NCI-H460 (cell line): ENCODE measurements at places on chromosomes 12 and 14. TPM values are rescaled to one million over a fixed set of nuclear protein-coding genes. Genes with fewer than 3 reads are reported as not detected.

The AQP5 gene
- not detected in 2 replicates for total RNA-seq

DNA sequence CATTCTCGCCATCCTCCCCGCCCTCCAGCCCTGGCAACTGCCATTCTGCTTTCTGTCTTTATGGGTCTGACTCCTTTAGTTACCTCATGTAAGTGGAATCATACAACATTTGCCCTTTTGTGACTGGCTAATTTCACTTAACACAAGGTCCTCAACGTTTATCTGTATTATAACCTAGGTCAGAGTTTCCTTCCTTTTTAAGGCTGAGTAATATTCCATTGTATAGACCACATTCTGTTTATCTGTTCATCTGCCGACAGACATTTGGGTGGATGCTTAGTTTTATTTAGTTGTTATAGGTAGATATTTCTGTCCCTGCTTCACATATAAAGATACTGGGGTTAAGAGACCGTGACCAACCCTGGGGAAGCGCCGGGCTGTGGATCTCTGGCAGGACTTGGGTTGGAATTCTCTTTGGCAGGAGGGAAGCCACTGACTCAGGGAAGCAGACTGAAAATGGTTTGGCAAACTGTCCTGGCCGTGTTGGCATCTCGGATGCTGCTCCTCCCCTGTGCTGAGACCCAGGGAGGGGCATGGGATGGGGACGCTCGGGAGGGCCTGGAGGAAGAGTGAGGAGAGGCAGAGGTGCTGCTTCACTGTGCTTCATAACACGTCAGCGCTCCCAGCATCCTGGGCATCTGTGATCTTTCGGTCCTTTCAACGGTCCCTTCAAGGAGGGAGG is 38.9 kb downstream of the TEAD4 start:
- no peak for DNase-seq

GRCh38 chr12:42689699-42690098 is 100.2 kb upstream of the PRICKLE1 start:
- DNase-seq, result no peak

GRCh38 chr12:121955258-121956237 is 37.2 kb downstream of the CFAP251 start:
- DNase-seq, result no peak

DNA sequence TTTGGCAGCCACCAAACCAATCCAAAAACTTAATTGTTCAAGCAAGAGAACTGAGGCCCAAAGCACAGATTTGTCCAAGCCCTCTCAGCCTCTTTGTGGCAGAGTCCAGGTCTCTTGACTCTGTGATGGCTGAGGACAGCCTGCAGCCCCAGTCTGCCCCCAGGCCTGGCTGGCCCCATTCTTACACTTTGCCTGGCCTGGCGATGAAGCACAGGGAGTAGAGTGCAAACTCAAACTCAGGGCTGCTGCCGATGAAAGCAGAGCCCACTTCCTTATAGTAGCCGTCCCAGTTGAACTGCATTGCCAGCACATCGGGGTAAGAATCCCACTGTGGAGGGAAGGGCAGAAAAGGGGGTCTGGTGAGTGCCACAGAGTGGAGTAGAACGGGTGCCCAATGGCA is 5.6 kb upstream of the RPAP3 start:
- DNase-seq, result no peak

The TPH2 gene
- total RNA-seq, result not detected in 2 replicates

DNA sequence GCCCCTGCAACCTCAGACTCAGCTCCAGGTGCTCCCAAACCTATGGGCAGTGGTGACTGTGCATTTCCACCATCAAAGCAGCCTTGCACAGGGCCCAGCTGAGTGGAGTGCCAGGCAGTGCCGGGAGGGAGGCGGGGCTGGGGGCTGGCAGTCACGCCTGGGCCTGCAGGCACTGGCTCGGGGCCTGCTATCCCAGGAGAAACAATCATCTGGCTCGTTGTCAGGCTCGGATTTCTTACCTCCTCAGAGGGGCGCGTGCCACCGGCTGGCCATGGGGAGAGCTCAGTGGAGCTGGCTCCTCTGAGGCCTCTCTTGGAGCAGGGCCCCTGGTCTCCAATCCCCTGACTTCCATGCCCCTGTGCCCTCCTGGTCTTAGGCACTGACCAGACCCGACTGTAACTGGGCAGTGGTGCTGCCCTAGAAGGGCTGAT is 20.2 kb upstream of the PPP1R13B start:
- no peak for DNase-seq

The SLC39A2 gene
- not detected in 2 replicates for total RNA-seq

DNA sequence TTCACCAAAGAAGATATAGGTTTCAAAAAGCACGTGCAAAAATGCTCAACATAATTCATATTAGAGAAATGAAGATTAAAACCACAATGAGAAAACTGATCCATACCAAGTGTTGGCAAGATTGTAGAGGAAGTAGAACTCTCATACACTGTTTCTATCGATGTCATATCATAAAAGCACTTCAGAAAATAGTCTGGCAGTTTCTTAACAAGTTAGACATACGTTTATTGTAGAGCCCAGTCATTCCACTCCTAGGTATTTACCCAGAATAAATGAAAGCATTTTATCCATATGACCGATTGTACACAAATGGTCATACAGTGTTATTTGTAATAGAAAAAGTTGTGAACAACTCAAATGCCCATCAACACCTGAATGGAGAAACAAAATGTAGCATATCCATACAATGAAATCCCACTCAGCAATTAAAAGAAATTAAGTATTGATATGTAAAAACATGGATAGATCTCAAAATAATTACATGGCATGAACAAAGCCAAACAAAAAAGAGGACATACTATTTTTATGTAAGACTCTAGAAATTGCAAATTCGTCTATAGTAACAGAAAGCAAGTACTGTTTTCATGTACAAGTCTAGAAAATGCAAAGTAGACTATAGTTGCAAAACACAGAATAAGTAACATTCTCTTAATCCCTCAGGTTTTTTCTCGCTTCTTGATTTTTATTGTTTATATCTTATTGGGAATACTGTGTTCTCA is 41.0 kb downstream of the USP15 start:
- no peak for DNase-seq

DNA sequence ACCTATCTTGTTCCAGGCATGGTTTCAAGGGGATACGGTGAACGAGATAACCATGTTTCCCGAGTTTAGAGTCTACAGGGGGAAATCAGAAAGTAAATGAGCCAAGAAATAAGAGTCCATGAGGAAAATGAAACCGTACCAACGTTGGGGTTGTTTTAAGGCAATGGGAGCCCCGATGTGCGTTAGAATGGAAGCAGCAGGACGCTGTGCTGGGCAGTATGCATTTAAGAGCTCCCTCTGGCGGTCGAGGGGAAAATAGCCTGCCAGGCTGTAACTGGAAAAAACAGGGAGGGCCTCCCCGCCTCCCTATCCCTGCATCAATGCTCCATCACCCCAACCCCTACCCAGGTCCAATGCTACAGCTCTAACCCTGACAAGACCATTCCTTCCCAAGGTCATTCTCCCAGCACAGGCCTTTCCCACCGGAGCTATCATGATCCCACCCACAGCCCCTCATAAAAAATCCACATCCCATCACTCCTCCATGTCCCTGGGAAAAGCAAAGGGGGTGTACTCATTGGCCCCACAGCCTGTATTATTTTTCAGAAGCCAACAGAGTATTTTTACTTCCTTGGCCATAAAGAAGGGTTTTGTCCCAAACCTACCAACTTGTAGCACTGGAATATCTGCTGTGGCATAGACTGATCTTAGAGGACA is 226.3 kb upstream of the NOS1 start:
- peak; percentile 32 for DNase-seq

The PPP4R4 gene
- total RNA-seq, result 0.35 TPM in 1 of 2 replicates, not detected in the other

The PALS1 gene
- 14.5 and 18.3 TPM in 2 replicates for total RNA-seq

The CFAP251 gene
- total RNA-seq, result 4.9 and 5.0 TPM in 2 replicates

DNA sequence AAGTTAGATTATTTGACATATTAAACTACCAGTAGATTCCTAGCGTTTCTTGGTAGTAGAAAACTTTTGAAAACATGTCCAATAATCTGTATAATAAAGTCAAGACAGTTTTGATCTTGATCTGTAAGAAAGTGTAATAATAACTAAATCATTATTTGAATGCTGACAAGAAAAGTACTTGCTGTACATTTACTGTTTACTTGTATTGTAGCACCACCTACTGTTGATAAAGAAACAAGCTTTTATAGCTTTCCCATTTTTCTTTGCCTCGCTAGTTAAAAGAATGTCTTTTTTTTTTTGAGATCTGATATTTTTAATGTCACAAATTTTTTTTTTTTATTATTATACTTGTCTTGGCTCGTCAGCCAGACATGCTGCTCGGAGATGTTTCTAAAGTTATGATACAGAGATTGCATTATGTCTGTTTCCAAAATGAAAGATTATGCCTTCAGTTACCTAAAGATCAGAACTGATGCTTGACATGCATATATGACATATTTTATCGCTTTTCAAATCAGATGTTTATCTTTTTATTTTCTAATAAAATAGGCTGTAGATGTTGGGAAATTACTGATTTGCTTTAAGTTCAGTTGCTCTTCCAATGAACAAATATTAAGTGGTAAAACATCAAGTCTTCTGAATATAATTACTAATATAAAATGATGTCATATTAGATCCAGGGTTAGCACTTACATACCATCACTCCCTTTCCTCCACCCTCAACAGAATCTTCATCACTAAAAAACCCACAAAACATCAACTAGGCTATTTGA is 140.5 kb downstream of the AKAP6 start:
- DNase-seq, result peak; percentile 36

DNA sequence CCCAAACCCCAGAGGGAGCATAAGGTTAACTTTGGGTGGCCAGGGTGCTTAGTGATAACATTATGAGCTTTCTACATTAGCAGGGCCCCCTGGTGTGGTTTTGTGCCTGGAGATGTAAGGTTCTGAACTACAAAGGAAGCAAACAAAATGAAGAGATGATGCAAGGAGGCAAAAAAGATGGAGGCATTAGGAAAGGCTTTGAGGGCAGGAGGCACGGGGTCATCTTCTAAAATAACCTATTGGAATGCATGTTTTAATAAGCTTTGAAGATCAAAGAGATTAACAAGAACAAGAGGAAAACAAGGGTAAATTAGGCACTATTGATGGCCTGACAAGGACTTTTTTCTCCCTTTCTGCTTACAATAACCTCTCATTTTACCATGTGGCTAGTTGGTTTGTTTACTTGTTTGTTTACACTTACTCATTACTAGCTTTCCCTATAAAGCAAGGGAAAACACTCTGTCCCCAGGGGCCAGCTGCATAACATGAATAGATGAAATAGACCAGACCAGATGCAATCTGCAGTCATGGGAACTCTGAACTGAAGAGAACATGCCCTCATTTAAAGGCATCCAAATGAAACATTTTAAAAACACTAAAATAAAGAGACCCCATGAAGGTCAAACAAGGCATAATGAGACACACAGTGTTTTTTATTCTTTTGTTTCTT is 390.3 kb downstream of the DIO2 start:
- no peak for DNase-seq

DNA sequence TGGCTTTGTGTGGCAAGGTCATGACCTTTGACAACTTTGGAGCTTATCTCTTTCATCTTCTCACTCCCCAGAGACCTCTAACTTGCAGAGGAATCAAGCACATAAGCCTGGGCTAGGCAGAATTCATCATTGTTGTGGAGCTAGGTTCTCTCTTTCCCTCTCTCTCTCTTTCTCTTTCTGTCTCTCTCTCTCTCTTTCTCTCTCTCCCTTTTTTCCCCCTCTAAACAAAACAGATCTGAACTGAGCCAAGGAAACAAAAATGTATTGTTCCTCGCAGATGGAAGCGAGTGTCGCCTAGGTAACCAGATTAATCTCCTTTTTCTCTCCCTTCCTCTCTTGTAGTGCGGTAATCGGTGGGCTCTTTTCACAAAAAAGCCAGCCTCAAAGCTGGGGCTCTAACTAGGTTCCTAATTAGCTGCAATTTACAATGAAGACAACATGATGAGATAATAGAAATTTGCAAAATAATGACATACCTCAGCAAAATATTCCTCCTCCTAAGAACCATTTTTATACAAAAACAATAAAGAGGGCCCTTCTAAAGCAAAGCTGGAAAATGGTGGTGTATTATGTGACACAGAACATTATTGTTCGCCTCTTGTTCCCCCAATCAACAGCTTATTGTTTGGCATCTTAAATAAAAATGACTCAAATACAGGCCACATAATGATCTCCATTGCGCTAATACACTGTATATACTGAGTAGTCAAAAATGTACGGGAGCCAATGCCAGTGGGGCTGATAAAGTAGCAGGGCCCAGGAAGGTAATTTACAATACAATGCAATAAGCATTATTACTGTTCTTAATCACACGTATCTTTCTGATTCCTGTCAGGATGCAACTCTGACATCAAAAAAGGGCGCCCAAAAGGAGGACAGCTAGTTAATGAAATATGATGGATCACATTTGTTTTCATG is 65.7 kb upstream of the SOX5 start:
- DNase-seq, result no peak

- no peak for DNase-seq
Measured at GRCh38 chr12:112595410-112595809, 176.7 kb downstream of the PTPN11 start.

The OR6C2 gene
- not detected in 2 replicates for total RNA-seq

The FOXN4 gene
- total RNA-seq, result not detected in 2 replicates
